ENCODE measurements at places on chromosomes 5 and 9. TPM values are rescaled to one million over a fixed set of nuclear protein-coding genes. Genes with fewer than 3 reads are reported as not detected.

PCA3 gene
- 0.55 TPM for polyA plus RNA-seq

DPM2 gene
- 38.3 TPM for polyA plus RNA-seq

ZNF354B gene
- 32.3 TPM for polyA plus RNA-seq

LCN1 gene
- polyA plus RNA-seq: not detected

DPYSL3 gene
- 30.3 TPM for polyA plus RNA-seq

OSMR gene
- 6.9 TPM for polyA plus RNA-seq

PCDHGA1 gene
- 0.81 TPM for polyA plus RNA-seq

LCN12 gene
- 39.5 TPM for polyA plus RNA-seq

PCDHB4 gene
- 0.97 TPM for polyA plus RNA-seq

CD14 gene
- 8.4 TPM for polyA plus RNA-seq

CARTPT gene
- polyA plus RNA-seq: not detected

PAIP1 gene
- 152 TPM for polyA plus RNA-seq

AIF1L gene
- polyA plus RNA-seq: 332 TPM

FAM78A gene
- polyA plus RNA-seq: 2.6 TPM

PCDHA8 gene
- not detected for polyA plus RNA-seq

GPR150 gene
- not detected for polyA plus RNA-seq

Data from renal pelvis (tissue), 12 donors.